ENCODE measurements at places on chromosomes 6 and 20.

DNA sequence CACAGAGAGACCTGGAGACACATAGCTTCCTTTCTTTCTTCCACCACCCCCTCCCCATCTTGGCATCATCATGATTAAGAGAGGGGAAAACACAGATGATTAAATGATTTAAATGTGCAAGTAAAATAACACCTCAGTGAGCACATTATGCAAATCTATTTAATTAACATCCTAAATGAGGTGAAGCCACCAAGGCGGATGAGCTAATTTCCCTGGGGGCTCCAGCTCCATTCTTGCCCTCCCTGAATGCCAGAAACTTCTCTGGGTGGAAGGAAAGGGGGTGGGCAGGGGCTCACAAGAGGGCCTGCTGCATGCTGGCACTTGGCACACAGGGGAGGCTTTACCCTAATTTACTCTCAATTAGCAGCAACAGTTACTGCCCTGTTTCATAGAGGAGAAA lies 32.5 kb upstream of the TGM2 start:
- DNase-seq = no peak

DNA sequence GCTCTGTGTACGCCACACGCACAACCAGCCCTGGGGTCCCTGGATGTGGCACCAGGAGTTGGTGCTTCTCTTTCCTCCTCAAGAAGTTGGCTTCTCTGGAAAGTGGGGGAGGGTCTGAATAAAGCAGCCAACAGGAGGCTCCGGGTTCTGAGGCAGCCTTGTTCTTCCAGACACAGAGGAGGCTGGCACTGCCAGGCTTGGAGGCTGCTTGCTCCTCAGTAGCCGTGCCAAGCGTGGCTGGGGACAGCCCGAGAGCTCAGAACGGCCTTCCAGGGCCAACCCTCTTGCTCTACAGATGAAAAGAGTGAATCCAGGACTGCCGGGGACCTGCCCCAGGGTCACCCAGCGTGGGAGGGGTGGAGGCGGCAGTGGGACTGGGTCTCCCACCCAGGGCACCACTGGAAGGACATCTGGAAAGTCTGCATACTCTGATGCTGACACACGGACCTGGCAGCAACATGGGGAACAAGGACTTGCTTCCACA lies 70.4 kb downstream of the SLC22A23 start:
- no peak for DNase-seq

DNA sequence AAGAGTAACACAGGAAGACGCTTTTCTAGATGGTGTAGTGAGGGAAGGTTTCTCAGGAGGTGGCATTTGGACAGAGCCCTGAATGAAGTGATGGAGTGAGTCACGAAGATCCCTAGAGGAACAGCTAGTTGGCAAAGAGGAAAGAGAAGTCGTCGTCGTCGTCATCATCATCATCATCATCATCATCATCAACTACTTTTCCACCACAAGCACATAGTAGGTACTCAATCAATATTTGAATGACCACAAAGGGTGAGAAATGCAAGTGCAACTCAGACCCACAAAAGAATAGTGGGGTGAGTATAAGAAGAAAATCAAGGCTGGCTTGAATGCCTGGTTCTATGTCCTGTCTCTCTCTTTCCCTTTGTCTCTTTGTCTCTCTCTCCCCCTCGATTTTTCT lies 28.3 kb upstream of the OCSTAMP start:
- no peak for DNase-seq

- no peak for DNase-seq
Observed at GRCh38 chr20:57560554-57561355, at the start of gene PCK1. Gene PCK1, plus strand, starts transcription at chr20:57561110. Its CDS starts 302 bp downstream, at chr20:57561412.

- no peak for DNase-seq
Observed at GRCh38 chr6:116381000-116381399, 10.3 kb downstream of the DSE start.

- no peak for DNase-seq
Observed at GRCh38 chr6:45044510-45045252, 283.4 kb upstream of the RUNX2 start.

- no peak for DNase-seq
Observed at GRCh38 chr6:89522778-89523177, 89.8 kb downstream of the ANKRD6 start.

DNA sequence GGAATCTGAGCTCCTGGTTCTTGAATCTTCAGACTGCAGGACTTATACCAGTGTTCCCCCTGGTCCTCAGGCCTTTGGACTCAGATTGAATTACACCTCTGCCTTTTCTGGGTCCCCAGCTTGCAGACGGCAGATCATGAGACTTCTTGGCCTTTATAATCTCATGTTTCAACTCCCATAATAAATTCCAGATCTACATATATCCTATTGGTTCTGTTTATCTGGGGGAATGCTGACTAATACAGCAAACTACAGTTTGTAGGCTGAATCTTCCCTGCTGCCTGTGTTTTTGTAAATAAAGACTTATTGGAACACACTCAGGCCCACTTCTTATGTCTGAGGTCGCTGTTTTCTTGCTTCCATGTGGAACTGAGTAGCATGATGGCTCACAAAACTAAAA lies 184.7 kb downstream of the HDGFL1 start:
- no peak for DNase-seq

DNA sequence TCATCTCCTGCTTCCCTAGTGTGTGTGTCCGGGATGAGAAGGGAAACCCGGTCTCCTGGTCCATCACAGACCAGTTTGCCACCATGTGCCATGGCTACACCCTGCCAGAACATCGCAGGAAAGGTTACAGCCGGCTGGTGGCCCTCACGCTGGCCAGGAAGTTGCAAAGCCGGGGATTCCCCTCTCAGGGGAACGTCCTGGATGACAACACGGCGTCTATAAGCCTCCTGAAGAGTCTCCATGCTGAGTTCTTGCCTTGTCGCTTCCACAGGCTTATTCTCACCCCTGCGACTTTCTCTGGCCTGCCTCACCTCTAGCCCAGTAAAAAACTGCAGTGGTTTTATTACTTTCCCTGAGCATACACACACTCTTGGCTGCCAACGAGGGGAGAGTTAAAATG lies 23.9 kb upstream of the C6orf141 start:
- no peak for DNase-seq

DNA sequence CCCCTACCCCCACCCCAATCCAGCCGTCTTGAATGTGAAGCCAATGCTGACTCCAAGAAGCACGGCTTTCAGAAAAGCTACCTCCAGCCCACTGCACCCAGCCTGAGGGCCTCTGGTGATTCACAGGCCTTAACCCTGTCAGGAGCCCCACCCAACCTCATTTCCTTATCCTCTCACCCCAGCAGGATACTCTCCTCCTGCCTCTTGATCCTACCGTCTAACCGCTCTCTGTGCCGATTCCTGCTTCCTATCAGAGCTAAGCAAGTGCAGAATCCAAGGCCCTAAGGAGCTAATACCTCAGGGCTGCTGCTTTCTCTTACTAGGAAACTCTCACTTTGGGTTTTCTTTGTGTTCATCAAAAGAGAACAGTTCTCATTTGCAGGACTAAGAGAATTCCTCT lies 47.2 kb downstream of the TRERF1 start:
- no peak for DNase-seq

DNA sequence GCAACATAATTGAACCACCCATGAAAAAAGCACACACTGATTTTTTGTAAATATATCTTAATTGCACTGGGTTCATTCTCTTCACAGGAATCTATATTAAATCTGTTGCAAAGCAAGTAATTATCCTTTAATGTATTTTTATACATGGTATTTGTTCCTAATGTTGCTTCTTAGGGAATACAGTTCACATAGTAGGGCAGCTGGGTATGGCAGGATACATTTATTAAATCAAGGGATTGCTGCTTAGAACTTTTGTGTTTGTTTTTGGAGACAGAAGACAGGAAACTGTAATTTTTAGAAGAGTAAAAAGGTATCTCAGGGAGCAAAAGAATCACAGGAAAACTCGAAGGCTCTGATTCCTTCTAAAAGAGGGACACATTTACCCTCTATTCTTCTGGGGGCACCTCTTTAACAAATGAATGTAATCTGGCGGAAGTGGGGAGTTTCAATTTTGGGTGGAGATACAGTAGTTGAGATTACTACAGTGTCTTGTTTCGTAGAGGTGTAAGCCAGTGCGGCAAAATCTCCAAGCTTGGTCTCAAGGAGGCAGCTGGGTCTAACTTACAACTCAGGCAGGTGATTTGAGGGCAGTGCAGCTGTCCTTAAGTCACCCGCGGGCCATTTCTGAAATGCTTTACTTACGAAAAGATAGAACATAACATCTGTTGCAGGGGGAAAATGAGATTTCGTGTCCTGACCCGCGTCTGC lies 812 bp upstream of the SMIM13 start:
- no peak for DNase-seq

- no peak for DNase-seq
Observed at GRCh38 chr20:20897922-20898321, 185.5 kb upstream of the RALGAPA2 start.

DNA sequence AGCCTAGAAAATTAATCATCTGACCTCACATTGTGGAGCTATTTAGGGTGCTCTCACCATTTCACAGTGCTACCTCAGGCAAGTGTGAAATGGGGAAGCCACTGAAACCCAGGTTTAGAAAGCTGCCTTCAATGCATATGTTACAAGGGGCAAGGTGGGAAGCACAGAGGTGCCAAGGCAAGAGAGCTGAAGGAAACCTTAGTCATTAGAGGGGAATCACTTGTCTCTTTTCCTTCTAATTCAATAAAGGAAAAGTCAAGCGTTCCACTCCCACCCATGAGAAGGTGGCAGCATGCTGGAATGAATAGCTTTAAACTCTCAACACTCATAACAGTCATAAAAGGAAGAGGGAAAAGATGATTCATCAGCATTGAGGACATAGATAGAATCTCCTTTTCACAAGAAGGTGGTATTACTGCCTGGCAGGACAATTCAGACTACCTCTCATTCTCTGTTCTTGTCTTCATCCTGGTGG lies 251.9 kb upstream of the IRAK1BP1 start:
- DNase-seq = no peak

GRCh38 chr6:110180228-110181008 lies at the start of gene CDC40:
Gene CDC40, plus strand, starts transcription at chr6:110180427. Its CDS starts 18 bp downstream, at chr6:110180445.
- DNase-seq = no peak

- no peak for DNase-seq
Observed at GRCh38 chr6:115617031-115617430, 443.7 kb downstream of the FRK start.

- no peak for DNase-seq
Observed at GRCh38 chr6:76867182-76867581, 596.1 kb downstream of the HTR1B start.

DNA sequence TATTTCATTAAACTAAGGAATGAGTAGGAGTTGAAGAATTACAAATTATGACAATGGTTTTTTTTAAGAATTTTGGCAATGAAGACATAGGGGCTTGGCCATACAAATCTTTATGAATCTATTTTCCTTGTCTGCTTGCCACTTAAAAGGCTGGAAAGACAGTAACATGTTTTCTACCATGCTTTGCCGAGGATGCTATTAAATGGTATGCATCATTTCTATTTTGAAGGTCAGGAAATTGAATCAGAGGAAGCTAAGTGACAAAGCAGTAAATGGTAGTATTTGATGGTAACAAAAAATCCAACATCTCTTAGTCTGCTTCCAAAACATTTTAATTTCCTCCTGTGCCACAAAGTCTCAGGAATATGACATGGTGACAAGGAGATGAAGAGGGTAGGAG lies 287.2 kb downstream of the RFPL4B start:
- no peak for DNase-seq

DNA sequence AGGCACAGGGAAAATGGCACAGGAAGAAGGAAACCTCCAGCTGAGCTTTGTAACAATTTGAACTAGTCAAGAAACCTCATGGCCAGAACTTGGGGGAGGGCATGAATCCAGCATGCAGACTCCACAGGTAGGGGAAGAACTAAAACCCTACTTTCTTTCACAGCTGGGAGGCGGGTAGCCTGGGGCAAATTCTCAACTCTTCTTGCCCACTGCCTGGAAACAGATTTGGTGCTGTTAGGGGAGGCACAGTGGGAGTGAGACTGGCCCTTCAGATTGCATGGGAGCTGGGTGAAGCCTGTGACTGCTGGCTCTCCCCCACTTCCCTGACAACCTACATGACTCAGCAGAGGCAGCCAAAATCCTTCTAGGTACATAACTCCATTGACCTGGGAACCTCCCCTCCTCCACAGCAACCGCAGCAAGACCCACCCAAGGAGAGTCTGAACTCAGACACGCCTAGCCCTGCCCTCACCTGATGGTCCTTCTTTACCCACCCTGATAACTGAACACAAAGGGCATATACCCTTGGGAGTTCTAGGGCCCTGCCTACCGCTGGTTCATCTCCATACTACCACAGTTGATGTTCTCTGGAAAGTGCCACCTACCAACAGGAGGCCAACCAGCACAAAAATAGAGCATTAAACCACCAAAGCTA lies 37.2 kb upstream of the TRIM27 start:
- DNase-seq = no peak

- DNase-seq = no peak
Observed at GRCh38 chr6:1367771-1368170, 21.6 kb upstream of the FOXF2 start.

DNA sequence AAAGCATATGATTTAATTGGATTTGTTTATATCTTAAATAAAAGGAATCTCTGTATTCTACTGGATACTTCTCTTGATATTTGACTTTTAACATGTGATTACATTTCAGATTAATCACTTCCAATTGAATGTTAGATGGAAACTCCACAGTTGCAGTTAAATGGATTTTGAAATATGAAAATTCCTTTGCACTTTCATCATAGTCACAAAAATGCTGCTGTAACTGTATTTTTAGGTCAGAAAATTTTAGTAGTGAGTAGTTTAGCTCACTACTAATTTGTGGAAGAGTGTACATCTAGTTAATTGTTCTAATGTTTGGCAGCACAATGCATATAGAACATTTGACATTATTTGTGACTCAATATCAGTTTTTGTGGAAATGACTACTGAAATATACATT lies 26.8 kb downstream of the PTCHD4 start:
- no peak for DNase-seq

DNA sequence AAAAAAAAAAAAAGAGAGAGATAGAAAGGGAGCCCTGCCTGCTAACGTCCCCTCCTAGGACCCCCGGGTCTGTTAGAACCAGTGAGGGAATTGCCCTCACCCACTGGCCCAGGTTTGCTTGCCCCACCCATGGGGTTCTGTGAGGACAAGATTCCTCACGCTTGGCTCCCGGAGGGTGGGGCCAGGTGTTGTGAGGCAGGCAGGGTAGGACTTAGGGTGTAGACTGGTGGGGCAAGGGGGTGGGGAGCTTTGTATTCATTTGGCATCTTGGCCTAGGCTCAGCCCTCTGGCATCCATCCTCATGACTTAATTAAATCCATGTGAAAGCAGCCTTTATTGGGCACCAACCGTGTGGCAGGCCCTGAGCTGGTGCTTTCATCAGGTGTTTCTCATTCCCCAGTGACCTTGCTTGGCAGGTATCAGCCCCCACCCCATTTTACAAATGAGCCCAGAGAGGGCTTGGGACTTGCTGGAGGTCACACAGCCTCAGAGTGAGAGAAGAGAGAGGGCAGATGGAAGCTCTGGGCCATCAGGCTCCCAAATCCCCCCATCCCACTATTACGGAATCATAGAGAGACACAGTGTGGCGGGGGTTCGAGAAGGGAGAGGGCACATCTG lies 19.0 kb downstream of the RAB44 start:
- no peak for DNase-seq

DNA sequence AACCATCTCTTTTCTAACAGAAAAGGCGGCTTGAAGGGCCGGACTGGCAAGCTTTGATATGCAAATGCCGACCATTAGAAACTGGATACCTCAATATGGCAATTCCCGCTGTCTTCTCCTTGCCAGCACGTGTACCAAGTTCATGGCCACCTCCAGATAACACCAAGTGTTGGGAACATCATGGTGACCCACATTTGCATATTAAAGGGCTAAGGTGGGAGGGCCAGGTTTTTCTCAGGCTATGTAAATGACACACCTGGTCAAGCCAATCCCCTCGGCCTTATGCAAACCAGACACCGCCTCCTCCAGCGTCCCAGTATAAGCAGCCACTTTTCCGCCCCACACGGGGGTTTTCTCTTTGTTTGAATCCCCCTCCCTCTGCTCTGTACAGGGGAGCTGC lies 110.7 kb downstream of the DACT2 start:
- DNase-seq = no peak

GRCh38 chr6:35706468-35706867 lies 17.8 kb upstream of the FKBP5 start:
- DNase-seq = no peak
